Activated CD4-positive, alpha-beta T cell treated with anti-CD3 and anti-CD28 coated beads, Interleukin-2, amount 10 ng/mL, durations not matched to agents 7 days and 5 days (primary cell): ENCODE measurements at places on chromosomes 2 and 18. TPM values are rescaled to one million over a fixed set of nuclear protein-coding genes. Genes with fewer than 3 reads are reported as not detected.
A peak's percentile ranks its signal among the peaks of the same experiment; 100 is the strongest.

The POTEI gene
- total RNA-seq, result not detected

The RIT2 gene
- total RNA-seq, result not detected

The SRBD1 gene
- total RNA-seq, result 19.4 TPM

GRCh38 chr2:148704247-148704646, 59.7 kb downstream of the EPC2 start:
- DNase-seq, result no peak

The NEB gene
- 0.48 TPM for total RNA-seq

The VIT gene
- total RNA-seq, result not detected

The MEP1B gene
- not detected for total RNA-seq

DNA sequence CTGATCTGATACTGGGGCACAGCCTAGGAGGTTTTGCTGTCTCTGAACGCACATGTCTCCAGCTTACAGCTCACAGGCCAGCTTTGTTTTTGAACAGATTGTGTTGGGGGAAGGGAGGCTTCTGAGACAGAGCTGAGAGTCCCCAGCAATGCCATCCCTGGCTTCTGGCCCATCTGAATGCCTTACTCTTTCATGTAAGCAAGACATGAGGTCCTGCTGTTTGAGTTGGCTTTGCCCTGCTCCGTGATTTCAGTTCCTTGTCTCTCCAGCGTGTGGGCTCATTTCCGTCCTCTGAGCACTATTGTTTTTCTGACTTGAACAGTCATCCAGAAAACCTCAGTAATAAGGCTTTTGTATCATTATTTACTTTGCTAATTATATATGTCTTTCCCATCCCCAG, 194.9 kb upstream of the TNP1 start:
- no peak for DNase-seq

- DNase-seq, result no peak
These were observed 52.7 kb downstream of the MALT1 start for GRCh38 chr18:58723810-58724602.

- no peak for DNase-seq
These were observed 462.8 kb upstream of the SLC8A1 start for GRCh38 chr2:40914666-40915065.

DNA sequence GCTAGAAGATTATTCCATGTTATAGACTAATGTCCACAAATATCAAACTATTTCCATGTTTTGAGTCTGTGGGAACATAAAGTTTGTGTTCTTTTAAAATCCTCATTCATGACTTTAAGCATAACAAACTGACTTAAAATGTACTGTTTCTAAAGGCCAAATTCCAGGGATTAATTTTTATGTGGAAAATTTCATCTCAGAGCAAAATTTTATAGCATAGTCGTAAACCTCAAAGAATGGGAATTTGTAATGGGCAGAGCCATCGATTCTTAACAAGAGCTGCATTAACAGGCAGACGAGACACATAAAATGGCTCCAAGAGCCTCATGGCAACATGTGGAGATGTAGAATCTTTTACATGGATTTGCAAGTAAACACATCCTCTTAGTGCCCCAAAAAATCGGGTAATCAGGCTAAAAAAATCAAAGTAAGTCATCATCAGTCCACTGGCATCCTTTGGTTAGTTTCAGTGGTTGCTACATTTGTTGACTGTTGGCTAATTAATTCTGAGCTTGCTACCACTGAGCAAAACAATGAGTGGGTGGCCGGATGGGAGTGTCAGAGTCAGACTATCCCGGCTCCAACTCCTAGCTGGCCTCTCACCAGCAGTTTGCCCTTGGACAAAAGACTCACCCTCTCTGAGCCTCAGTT, 119.6 kb downstream of the FAM210A start:
- peak; percentile 6 for DNase-seq

DNA sequence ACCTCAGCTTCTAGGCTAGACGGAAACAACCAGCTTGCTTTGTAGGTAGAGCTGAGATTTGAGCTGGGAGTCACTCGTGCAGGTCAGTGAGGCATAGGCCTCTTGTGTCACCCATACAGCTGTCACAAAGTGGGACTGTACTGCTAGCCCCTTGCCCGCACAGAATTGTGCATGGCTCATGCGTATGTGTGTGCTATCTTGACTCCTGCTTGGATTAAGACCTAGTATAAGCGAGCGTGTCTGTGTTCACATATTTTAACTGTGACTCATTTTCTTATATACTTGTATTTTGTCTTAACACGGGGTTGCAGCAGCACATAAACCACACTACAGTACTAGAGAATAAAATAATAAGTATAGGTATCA, 20.1 kb downstream of the CEP68 start:
- no peak for DNase-seq

DNA sequence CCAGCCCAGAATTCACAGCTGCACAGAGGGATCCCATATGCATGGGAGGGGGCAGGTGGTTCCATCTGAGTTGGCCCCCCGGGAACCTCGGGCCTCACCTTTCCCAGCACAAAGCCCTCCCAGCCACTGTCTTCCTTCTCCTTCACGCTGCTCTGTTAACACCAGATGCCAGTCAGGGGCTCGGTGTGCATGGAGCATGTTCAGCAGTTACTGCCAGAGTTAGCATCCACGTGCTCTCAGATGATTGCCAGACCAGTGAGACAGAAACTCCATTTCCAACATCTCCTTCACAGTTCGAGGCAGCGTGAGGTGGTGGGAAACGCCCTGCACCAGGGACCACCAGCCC, 101.0 kb downstream of the PTGR3 start:
- DNase-seq, result no peak

GRCh38 chr2:150882751-150883612, 378.7 kb downstream of the RBM43 start:
- no peak for DNase-seq

The SUCLG1 gene
- 79.7 TPM for total RNA-seq

GRCh38 chr2:23900541-23901322, 26.2 kb downstream of the ATAD2B start:
- DNase-seq, result no peak

DNA sequence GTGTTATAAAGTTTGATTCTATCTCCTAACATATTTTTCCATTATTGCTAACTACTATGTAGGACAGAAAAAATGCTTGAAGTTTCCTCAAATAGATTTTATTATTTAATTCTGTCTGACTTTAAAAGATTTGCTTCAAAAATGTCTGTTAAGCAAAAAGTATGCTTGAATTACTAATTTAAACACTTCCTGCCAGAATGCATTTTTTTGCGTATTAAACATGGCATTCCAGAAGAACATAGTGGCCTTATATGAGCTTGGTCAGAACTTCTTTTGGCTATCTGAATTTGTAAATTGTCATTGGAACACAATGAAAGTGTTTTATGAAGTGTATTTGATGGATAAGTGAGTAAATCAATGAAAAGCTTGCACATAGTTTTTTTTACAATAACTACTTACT, 37.8 kb downstream of the MBD5 start:
- DNase-seq, result no peak

The COL3A1 gene
- not detected for total RNA-seq

- no peak for DNase-seq
These were observed 10.8 kb upstream of the AMER3 start for GRCh38 chr2:130744287-130745117.

The FHOD3 gene
- total RNA-seq, result not detected

- no peak for DNase-seq
These were observed 108.8 kb downstream of the MTCL1 start for GRCh38 chr18:8814206-8814605.

The EML6 gene
- total RNA-seq, result 1.2 TPM

The MYOM1 gene
- 0.71 TPM for total RNA-seq

DNA sequence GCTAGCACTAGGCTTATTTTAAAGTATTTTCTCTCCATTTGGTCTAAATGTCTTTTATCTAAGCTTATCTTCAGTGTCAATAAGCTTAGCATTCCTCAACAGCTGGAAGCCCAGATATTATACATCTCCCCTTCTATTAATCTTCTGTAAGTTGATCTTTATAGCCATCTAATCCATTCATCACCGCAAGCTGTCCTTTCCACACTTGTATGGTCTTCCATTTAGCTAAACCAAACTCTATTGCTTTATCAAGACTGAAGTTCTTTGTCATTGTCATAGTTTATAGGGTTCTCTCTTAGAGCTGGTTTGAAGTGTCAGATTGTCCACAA, 101.3 kb upstream of the GPR45 start:
- no peak for DNase-seq

GRCh38 chr18:75097491-75098225, 111.3 kb downstream of the PTGR3 start:
- DNase-seq, result no peak

GRCh38 chr2:141899740-141900139, 231.1 kb downstream of the LRP1B start:
- DNase-seq, result no peak

DNA sequence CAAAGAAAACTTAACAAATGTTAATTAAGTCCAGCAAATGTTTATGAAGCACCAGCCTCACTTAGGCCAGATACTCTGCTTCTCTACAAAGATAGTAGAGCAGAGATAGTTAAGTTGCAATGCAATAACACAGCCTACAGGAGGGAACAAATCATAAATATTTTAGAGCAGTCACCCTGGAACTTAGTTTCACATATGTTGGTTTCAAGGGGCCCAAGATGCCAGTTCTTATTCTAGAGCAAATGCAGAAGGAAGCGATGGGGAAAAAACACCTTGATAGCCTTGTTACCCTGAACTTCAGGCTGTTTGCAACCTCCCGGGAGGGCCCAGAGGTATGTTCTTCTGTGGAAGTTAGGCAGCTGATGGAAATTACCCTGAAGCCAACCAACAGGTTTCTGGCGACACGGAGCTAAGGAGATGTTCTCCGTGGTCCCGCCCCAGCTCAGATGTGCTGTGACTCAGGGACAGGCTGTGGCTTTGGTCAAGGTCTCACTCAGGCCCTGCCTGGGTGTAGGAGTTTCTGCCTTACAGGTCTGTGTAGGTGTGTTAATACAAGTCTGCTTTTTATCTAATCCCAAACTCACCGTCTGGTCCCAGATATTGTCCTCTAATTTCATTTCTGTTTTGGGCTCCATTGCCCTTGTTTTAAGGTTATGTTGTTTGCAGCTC, 3.8 kb downstream of the CTIF start:
- DNase-seq, result no peak

DNA sequence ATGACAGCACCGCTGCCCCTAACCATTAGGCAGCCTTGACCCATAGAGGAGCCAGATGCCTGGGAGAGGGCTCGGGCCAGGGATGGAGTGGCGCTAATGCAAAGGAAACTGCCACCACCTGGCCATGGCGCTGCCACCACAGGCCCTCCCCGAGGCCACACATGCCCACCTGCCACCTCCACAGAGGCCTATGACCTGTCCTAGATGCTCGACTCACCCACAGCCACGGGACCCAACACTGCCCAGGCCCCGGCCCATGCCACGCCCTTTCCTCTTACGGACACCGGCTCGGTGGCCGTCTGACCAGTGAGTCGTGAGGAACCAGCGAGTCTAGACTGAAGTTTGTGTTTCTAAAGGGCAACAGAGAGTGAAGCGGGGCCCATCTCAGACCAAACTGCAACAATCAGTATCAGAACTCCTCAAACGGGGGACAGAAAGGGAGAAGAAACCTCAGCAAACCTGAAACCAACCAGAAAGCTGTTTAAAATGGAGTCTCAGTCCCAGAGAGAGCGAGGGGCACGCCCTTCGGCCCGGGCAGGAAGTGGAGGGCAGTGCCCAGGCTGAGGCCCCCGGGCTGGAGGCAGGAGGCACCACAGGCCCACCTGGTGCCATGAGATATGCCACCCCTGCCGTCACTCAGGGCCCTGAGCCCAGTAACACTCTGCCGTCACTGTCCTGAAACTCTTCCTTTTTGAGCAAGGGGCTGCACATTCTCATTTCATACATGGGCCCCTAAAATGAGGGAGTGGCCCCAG, 711 bp downstream of the GPR17 start:
- no peak for DNase-seq

The CBLN2 gene
- total RNA-seq, result not detected

DNA sequence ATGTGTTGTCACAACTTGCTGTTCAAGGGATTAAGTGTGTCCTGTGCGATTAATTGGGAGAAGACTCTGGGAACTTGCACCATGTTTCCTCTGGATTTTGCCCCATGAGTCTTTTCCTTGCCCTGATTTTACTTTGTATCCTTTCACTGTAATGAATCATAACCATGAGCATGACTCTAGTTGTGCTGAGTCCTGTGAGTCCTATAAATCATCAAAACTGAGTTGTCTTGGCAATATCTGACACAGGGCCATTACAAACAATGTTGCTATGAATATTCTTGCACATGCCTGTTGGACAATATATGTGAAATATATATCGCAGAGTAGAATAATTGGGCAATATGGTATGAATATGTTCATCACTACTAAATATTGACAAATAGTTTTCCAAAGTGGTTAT, 56.5 kb upstream of the COL5A2 start:
- DNase-seq, result no peak
